Vein endothelial cell (primary cell): ENCODE measurements at places on chromosomes 16 and 17. TPM values are rescaled to one million over a fixed set of nuclear protein-coding genes. Genes with fewer than 3 reads are reported as not detected.

Gene FAM171A2
- total RNA-seq: 8.4 and 14.4 TPM in 2 replicates

Gene MT1G
- total RNA-seq: 1.2 TPM in 1 of 2 replicates, not detected in the other

Gene HEATR9
- not detected in 2 replicates for total RNA-seq

Gene CCDC137
- total RNA-seq: 11.8 and 12.1 TPM in 2 replicates

Gene HAS3
- total RNA-seq: 1.3 and 1.8 TPM in 2 replicates

Gene MT1E
- 95.0 and 97.3 TPM in 2 replicates for total RNA-seq

Gene KRTAP2-3
- total RNA-seq: not detected in 2 replicates

Gene SOX15
- total RNA-seq: 0.33 TPM in 1 of 2 replicates, not detected in the other

Gene C17orf58
- 16.5 and 25.5 TPM in 2 replicates for total RNA-seq

Gene DNAAF8
- total RNA-seq: 0.48 and 1.3 TPM in 2 replicates

Gene GSDMA
- not detected in 2 replicates for total RNA-seq

Gene CACNG1
- not detected in 2 replicates for total RNA-seq

Gene CCL3
- total RNA-seq: not detected in 2 replicates

Gene XPO6
- 113 and 160 TPM in 2 replicates for total RNA-seq

Gene SIAH1
- 27.4 and 28.2 TPM in 2 replicates for total RNA-seq

Gene AANAT
- total RNA-seq: not detected in 2 replicates

Gene FBXW10B
- 0.98 and 1.1 TPM in 2 replicates for total RNA-seq

Gene NXN
- 61.4 and 94.7 TPM in 2 replicates for total RNA-seq

Gene KRTAP3-2
- total RNA-seq: not detected in 2 replicates

Gene ABCC12
- not detected in 2 replicates for total RNA-seq

Gene CDH5
- 1,229 and 1,316 TPM in 2 replicates for total RNA-seq

Gene DYNLRB2
- not detected in 2 replicates for total RNA-seq

Gene C17orf78
- not detected in 2 replicates for total RNA-seq

Gene KRT10
- total RNA-seq: 0.98 and 5.4 TPM in 2 replicates

Gene SLC16A13
- 2.0 TPM in 2 replicates for total RNA-seq

Gene CCL1
- not detected in 2 replicates for total RNA-seq

Gene KRT15
- total RNA-seq: 0.65 and 2.8 TPM in 2 replicates

Gene TNFRSF17
- total RNA-seq: not detected in 2 replicates
